ENCODE measurements at places on chromosomes 7 and 10.

DNA sequence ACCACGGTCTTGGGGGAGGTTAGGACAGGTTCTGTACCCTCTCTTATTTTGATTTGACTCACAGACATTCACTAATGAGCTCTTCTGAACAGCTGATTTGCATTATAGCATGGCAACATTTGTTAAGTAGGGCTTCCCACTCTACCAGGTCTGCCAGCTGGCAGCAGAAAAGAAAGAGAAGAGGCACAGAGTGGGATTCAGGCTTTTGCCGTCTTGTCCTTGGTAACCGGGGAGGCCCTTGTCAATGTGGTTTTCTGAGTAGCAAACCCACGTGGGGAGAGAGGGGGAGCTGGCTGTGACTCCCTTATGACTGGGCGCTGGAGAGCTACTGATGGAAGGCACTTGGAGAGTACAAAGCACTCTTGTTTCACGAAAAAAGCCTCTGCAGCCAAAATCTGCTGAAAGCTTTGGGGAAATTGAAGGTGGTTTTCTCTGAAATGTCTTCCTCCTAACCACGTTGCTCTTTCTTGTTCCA is 355.3 kb upstream of the GALNT17 start:
- DNase-seq: no peak

DNA sequence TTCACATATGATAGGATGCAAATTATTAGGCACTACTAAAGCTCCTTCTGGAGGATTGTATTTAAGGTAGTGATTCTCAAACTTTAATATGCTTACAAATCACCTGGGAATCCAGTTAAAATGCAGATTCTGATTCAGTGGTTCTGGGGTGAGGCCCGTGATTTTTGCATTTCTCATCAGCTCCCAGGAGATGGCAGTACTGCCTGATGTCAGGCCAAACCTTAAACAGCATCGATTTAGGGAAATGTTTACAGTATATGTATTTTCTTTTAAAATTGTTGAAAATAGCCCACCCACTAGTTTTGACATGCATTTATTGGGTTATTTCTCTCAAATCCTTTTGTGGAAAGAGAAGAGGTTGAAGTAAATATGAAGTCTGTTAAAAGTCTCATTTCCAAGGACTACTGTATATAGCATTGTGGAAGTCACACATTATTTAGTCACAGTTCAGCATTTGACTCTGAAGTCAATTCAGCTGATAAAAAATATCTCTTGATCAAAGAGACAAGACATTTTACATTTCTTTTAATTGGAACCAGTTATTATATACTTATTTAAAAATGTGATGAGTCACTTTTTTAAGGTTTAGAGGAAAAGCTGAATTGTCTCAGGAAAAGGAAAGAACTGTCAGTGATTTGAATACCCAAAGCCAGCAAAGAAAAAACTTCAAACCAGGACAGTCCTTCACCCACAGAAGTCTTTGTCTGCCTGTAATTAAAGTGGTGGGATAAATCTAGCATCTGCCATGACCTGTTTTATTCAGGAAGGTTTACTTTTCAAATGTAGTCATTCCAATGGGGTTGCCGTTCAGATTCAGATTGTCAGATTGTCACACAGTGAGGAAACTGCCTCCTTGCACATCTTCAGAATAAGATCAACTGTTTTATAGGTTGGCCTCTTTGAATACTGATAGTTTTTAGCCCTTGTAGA is 21.1 kb upstream of the HBP1 start:
- DNase-seq: no peak

- DNase-seq: no peak
These were observed 15.3 kb downstream of the SH3PXD2A start for GRCh38 chr10:103839872-103840739.

DNA sequence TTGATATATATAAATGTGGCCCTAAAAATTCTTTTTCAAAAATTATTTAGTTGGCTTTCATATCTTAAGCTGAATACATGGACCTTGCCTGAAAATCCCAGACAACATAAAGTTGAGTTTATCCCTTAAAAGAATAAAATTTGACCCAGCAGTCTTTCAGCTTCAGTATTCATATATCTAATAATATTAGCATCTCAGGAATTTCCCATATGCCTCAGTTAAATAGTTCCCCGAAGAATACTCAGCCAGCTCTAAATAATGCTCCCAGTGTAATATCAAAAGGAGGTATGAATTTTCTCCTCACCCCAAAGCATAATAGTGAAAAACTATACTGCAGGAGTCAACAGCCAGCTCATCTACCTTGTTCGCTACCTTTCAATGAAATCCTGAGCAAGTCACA is 145.9 kb downstream of the CTNNA3 start:
- no peak for DNase-seq

DNA sequence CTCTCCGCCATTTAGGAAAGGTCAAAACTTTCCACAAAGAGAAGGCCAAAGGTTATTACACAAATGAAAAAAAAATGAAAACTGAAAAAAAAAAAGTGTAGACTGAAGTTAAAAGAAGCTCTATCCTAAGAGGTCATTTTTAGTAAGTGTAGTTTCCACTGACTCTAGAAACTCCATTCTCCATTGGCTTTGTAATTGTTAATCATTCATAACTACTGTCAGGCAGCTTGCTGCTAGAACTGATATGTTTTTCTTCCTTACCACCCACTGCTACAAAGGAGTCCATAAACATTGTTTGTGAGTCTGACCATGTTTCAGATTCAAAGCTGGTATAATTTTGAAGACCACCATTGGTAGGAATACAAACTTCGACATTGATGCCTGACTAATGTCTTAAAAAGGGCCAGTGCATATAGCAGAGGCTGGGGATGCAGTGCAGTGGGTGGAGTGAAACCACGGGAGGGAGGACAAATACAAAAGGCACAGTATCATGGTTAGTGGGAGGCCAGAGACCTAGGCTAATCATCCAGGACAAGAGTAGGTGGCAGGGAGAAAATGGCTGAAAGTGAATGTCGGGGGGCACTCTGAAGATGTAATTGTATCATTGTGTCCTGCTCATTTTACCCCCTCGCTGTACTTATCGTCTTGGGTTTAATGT is 16.9 kb upstream of the DYNC1I1 start:
- no peak for DNase-seq

DNA sequence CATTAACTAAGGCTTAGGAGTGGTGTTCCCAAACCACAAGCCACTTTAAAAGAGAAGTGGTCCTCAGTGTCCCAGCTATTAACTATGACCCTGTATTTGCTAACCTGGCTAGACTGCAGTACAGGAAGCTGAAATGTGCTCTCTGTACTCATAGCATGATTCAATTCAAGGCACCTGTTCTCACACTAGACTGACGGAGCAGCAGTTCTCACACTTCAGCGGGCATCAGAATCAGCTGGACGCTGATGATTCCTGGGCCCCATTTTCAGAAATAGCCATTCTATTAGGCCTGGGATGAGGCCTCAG is 24.5 kb upstream of the MSRB2 start:
- DNase-seq: no peak

GRCh38 chr10:96858038-96858705 is 26.1 kb downstream of the LCOR start:
- DNase-seq: no peak

DNA sequence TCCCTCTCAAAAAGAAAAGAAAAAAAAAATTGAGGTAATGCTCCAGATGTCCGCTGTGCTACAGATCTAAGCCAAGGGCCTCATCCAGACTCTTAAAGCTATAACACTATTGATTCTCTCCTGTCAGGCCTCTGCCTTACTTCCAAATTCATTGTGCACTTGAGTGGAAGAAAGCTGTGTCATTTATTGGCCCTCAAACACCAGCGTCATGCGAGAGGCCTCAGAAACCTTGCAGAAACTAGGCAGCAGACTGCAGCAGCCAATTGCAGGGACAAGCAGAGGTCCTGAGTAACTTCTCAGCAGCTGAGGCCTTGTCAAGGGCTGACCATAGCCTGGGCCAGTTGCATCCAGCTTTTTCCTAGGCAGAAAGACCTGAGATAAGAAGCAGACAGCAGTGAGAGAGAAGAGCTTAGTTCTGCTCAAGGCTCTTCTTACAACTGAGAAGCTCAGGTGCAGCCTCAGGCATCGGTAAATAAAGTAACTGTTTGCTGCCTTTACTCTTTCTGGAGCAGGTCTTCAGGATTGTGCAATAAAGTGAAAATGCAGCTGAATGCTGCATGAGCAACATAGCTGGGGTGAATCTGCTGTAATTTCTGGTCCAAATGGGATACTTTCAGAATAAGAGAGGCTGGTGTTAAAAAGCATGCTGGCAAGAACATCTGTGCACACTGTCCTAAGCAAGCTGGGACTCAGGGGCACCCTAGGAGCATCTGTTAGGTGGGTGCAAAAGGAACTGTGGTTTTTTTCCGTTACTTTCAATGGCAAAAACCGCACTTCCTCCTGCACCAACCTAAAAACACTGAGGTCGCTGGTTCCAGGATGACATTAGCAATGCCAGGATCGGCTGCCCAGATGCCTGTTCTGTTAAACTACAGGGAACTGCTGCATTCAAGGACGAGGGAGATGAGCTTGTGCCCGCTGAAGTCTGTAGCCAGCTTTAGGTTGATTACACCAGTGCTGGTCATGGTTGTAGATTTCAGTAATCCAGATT is 181.8 kb upstream of the PFKP start:
- DNase-seq: peak; percentile 79

- DNase-seq: no peak
These were observed 42.6 kb upstream of the DNAH11 start for GRCh38 chr7:21500117-21500832.

- DNase-seq: no peak
These were observed 118.2 kb downstream of the PRPF18 start for GRCh38 chr10:13704964-13705363.

GRCh38 chr7:124801330-124801895 is 35.8 kb upstream of the GPR37 start:
- DNase-seq: no peak

DNA sequence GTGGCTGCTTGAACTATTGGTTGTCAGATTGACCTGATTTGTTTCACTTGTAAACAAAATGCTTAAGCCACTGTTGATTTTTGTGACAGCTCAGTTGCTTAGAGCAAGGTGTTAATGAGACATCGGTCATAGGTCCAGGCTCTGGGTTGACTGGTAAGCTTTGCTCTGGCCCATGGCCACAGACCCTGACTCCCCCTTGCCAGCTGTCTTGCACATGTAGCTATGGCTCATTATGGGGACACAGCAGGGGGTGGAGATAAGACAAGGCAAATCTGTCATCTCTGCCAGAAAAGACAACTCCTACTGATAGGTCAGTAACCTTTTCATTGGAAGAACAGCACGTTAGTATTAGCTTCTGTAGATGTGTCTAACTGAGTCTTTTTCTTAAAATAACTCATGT is 95.3 kb downstream of the KAT6B start:
- DNase-seq: no peak

- no peak for DNase-seq
These were observed 142.0 kb upstream of the PRKCQ start for GRCh38 chr10:6721964-6722615.

- DNase-seq: no peak
These were observed 33.9 kb upstream of the TSPAN13 start for GRCh38 chr7:16719699-16720098.

- DNase-seq: no peak
These were observed 749.4 kb downstream of the SUGCT start for GRCh38 chr7:40884241-40884640.

DNA sequence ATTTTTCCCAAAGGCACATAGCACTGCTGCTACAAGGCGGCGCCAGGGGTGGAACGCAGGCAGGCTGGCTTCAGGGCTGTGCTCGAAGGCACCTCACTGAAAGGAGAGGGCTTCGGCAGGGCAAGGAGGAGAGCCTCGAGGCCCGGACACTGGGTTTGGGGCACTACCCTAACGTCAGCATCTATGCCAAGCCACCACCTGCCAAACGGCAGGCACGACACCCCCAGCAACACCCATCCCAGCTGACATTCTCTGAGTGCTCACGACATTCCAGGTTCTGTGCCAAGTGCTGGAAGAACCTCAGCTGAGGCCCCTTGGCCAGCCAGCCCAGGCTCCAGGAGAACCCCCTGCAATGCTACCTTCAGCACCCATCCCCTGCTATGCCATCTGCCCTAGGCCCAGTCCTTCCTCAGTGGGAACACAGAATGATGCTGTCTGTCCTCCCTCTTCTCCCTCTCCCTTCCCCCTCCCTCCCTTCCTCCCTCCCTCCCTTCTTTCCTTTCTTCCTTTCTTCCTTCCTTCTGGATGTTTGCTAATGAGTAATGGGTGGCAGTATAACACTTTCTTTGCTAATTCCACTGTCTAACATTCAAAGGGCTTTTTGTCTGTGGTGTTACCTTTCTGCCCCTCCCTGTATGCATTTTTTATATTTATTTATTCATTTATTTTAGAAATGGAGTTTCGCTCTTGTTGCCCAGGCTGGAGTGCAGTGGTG is 24.3 kb downstream of the ZCCHC24 start:
- DNase-seq: no peak

DNA sequence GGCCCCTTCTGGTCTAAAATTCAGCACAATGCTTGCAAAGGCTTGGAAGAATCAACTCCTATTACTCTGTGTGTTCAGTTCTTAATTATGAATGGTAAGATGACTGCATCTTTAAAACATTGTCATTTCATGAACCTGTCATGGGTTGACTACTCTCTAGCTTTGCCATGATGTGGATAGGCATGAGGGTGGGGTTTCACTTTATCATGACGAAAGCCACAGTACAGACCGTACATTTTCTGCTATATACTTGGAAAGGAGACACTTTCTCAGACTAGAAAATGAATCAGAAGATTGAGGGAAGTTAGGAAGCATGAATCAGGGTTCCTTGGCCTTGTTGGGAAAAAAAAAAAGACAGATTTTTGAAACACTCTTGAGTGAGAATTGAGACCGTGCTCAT is 19.7 kb upstream of the MSRB2 start:
- DNase-seq: no peak

DNA sequence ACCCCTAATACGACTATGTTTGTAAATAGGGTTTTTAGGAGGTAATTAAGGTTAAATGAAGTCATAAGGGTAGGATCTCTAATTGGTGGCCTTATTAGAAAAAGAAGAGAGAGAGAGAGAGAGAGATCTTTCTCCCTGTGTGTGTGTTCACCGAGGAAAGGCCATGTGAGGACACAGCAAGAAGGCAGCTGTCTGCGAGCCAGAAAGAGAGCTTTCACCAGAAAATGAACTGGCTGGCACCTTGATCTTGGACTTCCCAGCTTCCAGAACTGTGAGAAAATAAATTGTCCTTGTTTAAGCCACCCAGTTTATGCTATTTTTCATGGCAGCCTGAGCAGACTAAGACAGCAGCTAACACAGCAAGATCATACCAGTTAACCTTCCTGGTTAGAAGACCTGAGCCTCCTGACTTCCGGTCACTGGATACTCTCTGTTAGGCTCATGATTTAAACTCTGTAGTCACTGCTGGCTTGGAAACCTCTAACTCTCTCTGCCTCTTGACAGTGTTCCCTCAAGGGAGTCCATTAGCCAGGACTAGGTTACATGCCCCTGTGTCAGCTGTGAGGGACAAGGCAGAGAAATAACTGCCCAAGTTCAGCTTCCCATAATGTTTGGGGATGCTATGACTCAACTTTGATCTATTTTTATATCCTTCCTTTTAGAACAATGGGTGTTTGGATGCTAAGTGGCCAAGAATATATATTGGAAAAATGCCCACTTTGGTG is 102.3 kb downstream of the DYNC1I1 start:
- DNase-seq: no peak
